ENCODE measurements at places on chromosomes 3 and 15. TPM values are rescaled to one million over a fixed set of nuclear protein-coding genes. Genes with fewer than 3 reads are reported as not detected.

The FSD2 gene
- total RNA-seq = not detected

The RBMS3 gene
- 3.4 TPM for total RNA-seq

The RPP25 gene
- 15.3 TPM for total RNA-seq

The PLA1A gene
- 0.22 TPM for total RNA-seq

The FBXO40 gene
- total RNA-seq = not detected

The P2RY1 gene
- total RNA-seq = 0.49 TPM

- no peak for DNase-seq
- H3K27ac ChIP-seq = no peak overlapping the region
- peaks cover 11% of the 10 kb centered on the region for H3K36me3 ChIP-seq
- H3K4me3 ChIP-seq = no peak overlapping the region
Observed at GRCh38 chr15:41927536-41927935, 33.7 kb upstream of the SPTBN5 start.

GRCh38 chr3:188594139-188594538 lies 440.2 kb downstream of the LPP start:
- no peak overlapping the region for H3K4me3 ChIP-seq
- DNase-seq = no peak
- H3K27me3 ChIP-seq = peaks cover 2% of the 10 kb centered on the region
- H3K36me3 ChIP-seq = peaks cover 2% of the 10 kb centered on the region
- H3K27ac ChIP-seq = no peak overlapping the region

GRCh38 chr3:71406972-71407810 lies 176.3 kb downstream of the FOXP1 start:
- H3K36me3 ChIP-seq = peaks cover 4% of the 10 kb centered on the region
- H3K27me3 ChIP-seq = peaks cover 33% of the 10 kb centered on the region
- H3K27ac ChIP-seq = no peak overlapping the region
- H3K4me3 ChIP-seq = no peak overlapping the region
- no peak for DNase-seq
- H3K4me1 ChIP-seq = no peaks in the 10 kb centered on the region

GRCh38 chr3:102466001-102466400 lies 31.2 kb downstream of the ZPLD1 start:
- peaks cover 9% of the 10 kb centered on the region for H3K27me3 ChIP-seq
- no peak overlapping the region for H3K4me3 ChIP-seq
- H3K4me1 ChIP-seq = no peaks in the 10 kb centered on the region
- H3K27ac ChIP-seq = no peak overlapping the region
- DNase-seq = no peak

DNA sequence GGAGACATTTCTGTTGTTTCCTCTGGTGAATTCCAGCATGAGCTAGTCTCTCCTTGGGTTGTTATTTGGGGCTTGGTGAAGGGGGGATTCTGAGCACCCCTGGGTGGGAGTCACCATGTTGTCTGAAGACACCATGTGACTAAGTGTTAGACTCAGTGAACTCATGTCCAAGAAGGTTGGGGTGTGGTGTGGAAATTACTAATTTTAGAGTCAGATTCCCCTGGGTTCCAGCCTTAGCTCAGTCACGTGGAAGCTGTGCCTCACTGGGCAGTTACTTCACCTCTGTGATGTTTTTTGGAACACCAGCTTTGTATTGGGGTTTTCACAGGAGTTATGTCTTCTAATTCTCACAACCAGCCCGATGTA lies 171.5 kb downstream of the RPLP1 start:
- DNase-seq = no peak
- no peaks in the 10 kb centered on the region for H3K4me1 ChIP-seq
- no peaks in the 10 kb centered on the region for H3K36me3 ChIP-seq

DNA sequence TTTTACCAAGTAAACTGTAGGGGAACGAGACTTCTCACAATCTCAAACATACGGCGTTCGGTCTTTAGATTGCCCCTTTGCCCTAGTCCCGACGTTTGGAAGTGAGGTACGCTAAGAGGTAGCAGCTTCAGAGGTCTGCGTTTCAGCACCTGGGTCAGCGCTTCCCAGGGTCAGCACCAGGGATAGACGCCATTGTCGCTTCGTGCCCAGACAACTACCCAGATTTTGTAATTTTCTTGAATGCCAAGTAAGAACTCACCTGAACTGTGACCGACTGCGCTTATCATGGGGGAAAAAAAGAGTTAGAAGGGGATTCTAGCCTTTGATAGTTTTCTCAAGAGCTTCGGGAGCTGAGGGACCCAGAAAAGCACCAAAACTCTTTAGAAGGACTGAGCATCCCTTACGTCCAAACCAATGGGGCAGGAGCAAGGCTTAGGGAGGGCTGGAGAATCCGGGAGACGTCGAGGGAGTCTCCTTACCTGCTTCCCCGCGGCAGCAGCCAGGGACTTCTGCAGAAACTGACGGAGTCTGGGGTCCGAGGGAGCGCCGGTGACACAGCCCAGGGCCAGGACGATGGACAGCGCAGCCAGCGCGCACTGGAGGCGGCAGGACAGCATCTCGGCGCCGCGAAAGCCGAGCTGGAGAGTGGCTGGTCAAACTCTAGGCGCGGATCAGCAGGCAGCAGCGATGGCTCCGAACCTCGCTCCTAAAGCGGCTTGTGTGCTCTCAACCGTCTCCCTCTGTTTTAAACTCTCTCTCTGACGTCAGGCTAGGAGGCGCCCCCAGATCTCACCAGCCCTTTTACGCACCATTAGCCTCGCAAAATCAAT lies at the start of gene SST:
TSS of gene SST (minus strand) at position 720 of the 830 bp plus-strand sequence. CDS start at position 617, 103 bp downstream.
- H3K27me3 ChIP-seq = peaks cover 48% of the 10 kb centered on the region
- no peak for DNase-seq
- no peaks in the 10 kb centered on the region for H3K4me1 ChIP-seq
- no peak within 1 kb of the TSS for H3K27ac ChIP-seq
- H3K4me3 ChIP-seq = no peak within 1 kb of the TSS

DNA sequence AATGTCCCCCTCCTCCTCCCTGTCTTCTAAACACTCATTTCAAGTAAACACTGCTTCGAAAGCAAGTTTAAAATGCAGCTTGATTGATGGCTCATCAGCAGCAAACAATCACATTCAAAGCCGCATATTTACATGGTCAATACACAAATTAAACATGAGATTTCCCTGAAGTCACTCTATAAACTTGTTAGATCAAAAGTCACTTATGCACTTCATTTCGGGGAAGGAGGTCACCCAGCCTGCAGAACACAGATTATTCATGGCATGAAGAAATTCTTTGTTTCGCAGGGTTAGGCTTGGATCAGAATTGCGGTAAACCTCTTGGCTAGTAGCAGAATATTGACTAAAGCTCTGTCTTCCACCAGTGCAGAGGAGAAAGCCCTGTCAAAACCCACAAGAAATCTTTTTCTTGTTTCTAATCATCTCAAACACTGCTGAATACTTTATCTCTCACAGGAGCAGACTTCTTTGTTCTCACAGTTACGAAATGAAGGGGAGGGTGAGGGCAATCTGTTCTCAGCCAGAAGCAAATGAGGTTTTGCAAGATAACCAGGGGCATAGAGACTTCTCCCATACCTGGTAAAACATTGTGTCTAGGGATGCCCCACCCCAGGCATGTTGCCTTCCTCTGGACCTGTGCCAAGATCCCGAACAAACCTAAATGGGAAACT lies 133.3 kb upstream of the CHL1 start:
- H3K27me3 ChIP-seq = no peaks in the 10 kb centered on the region
- DNase-seq = no peak
- no peak overlapping the region for H3K4me3 ChIP-seq
- no peak overlapping the region for H3K27ac ChIP-seq
- no peaks in the 10 kb centered on the region for H3K36me3 ChIP-seq

DNA sequence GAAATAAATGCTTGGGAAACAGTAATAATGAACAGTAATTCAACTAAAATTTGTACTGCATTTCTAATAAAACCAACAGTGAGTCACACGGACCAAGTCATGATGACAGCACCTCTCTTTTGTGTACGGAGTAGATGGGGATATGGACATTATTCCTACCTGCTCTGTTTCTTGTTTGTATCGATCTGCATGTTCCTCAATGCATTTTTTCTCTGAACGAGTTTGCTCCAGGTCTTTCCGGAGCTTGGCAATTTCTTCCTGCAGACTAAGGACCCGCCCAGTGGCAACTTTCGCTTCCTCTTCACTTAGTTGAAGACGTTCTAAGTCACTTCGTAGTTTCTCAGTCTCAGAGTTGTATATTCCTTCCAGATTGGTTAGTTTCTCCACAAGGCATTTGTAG lies 74.4 kb upstream of the MYO5C start:
- no peak overlapping the region for H3K4me3 ChIP-seq
- no peaks in the 10 kb centered on the region for H3K4me1 ChIP-seq
- DNase-seq = no peak
- no peaks in the 10 kb centered on the region for H3K27me3 ChIP-seq
- H3K27ac ChIP-seq = no peak overlapping the region

DNA sequence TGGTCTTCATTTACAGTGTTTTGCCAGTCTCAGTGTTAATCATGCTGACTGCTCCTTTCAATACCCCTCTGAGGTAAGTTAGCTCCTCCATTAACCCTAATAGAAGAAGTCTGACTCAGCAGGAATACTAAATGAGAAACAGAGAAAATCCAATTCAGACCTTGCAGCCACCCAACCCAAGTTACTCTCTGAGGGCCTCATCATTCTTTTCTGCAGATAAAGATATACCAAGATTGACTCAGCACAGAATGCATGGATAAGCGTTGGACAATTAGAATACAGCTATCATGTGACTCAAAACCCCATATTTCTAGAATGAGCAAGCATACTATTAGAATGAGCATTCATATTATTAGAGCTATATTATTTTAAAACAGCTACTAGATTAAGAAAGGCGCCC lies 389.1 kb upstream of the SGO1 start:
- no peak overlapping the region for H3K4me3 ChIP-seq
- H3K27ac ChIP-seq = no peak overlapping the region
- H3K4me1 ChIP-seq = no peaks in the 10 kb centered on the region
- no peaks in the 10 kb centered on the region for H3K27me3 ChIP-seq
- DNase-seq = no peak
- no peaks in the 10 kb centered on the region for H3K36me3 ChIP-seq

DNA sequence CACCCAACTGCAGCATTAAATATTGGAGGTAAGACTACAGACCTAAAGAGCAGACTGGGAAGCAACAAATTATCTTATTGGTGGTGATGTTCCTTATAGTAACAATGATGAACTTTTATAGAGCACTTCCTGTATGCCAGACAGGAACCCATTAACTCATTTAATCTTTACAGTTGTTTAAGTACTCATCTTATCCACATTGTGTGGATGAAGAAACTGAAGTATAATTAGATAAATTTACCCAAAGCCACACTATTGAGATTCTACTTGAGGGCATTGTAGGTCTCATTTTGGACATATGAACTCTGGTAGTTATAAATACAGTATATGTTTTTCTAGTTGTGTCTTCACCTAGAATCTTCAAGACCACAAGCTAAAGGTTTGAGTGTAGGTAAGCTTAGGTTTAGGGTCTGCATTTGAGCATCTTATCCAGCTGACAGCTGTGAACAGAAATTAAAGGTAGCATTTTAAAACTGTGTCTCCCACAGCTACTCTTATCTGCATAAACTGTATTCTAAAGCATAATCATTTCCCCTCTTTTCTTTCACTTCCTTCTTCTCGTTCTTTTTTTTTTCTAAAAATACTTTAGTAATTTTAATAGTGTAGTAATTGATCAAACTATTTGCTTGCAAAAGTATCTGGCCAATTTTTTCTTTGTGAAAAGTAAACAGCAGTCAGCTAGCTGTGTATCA lies 138.2 kb downstream of the UBE2E2 start:
- no peak for DNase-seq
- H3K4me1 ChIP-seq = no peaks in the 10 kb centered on the region
- no peak overlapping the region for H3K4me3 ChIP-seq
- H3K36me3 ChIP-seq = no peaks in the 10 kb centered on the region
- H3K27ac ChIP-seq = no peak overlapping the region

DNA sequence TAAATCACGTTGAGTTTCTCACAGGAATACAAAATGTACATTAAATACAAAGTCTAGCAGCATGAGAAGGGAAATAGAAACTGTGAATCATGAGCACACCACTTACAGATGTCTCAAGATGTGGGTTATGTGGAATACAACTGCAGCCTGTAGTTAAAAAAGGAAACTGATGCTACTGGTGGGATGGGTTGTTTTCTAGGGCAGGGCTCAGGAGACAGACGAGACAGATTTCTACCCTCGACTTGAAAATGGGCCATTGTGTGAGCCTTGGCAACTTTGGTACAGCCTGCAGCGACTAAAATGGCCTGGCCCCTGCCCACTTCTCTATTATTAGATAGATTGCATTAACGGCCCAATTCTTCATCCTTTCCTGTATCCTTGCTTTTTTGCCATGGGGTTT lies 293.1 kb downstream of the SUCLG2 start:
- H3K27ac ChIP-seq = no peak overlapping the region
- H3K4me1 ChIP-seq = peaks cover 30% of the 10 kb centered on the region
- H3K27me3 ChIP-seq = no peaks in the 10 kb centered on the region
- no peak for DNase-seq
- H3K4me3 ChIP-seq = no peak overlapping the region

- H3K36me3 ChIP-seq = peaks cover 3% of the 10 kb centered on the region
- no peak for DNase-seq
- no peak overlapping the region for H3K27ac ChIP-seq
- H3K4me1 ChIP-seq = peaks cover 4% of the 10 kb centered on the region
Observed at GRCh38 chr3:188458756-188459155, 304.8 kb downstream of the LPP start.
